Thoracic aorta (tissue), 2 donors: ENCODE measurements at places on chromosomes 6 and 20.

DNA sequence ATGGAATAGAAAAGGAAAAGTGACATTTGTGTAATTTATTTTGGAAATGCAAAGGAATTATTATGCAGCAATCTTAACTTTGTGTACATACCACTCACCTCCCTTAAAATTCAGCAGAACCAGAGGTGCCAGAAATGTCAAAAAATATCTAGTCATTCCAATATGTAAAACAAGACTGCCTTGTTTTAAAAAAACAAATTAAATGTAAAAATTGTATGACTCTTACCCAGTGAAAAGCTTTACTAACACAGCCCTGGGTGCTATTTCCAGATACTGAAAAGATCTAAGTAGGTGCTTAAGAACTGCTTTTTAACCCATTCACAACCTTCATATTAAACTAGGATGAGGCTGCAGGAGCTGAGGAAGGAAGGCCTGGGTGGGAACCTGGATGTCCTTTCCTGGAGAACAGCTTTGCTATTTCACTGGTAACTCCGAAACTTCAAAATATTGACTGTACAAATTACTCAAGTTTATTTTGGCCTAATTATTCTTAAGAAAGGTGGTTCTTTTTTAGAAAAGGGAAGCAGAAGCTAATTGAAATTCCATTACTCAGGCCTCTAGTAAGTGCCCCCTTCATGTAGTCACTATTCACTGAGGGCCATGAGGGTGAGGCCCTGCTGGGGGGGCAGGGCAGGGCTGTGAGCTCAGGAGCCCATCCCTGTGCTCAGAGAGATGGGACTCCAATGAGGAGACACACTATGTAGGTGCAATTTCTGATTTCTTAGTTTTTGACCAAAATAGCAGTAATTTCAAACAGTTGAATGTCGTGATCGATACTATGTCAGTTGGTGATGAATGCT is 139.6 kb downstream of the MAP3K4 start:
- DNase-seq, result no peak

DNA sequence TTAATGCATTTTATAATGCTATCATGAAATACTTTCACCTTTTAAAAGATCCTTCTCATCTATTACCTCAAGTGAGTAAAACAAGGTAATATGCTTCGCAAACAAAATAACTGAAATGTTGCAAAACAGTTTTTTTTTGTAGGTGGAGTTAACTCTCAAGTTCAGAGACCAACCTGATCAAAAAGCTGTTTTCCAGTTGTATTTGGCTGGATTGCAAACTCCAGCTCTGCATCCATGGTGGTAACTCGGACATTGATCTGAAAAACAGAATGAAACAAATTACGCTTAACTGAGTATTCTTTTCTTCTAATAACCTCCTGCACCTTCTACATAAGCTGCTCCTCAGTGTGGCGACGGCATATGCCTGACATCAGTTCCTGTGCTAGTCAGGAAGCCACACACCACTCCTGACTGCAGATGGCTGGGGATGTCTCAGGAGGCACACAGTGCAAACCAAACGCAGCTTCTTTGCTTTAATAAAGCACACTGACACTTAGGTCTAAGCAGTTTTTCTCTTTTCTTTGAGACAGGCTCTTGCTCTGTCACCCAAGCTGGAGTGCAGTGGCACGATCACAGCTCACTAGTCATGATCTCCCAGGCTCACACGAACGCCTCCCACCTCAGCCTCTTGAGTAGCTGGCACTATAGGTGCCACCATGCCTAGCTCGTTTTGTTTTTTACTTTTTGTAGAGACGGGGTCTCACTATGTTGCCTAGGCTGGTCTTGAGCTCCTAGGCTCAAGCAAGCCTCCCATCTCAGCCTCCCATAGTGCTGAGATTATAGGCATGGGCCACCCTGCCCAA is 29.9 kb downstream of the EZR start:
- DNase-seq, result no peak

GRCh38 chr20:25252230-25252651 is 4.4 kb downstream of the PYGB start:
- no peak for DNase-seq

GRCh38 chr20:13442986-13443385 is 195.7 kb downstream of the TASP1 start:
- DNase-seq, result no peak

- peak; percentile 76 for DNase-seq
Measured at GRCh38 chr6:125598422-125598821, 151.0 kb upstream of the HEY2 start.

- no peak for DNase-seq
Measured at GRCh38 chr20:42125426-42125825, 507.2 kb upstream of the CHD6 start.

DNA sequence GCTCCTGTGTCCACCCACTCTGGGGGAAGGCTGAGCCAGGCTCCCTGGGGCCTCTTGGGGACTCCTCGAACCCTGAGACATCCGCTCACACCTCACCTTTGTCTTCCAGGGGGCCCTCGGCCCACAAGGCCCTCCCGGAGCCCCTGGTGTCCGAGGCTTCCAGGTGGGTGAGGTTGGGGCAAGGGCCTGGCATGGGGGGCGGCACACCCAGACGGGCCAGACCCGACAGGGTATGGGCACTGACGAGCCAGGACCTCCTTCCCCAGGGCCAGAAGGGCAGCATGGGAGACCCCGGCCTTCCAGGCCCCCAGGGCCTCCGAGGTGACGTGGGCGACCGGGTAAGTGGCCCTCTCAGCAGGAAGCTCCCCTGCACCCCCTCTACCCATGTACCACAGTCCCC is 13.4 kb downstream of the COL9A3 start:
- DNase-seq, result no peak

GRCh38 chr20:57663681-57664451 is 43.6 kb upstream of the ZBP1 start:
- DNase-seq, result no peak

GRCh38 chr20:31523361-31524283 is 9.4 kb downstream of the HM13 start:
- DNase-seq, result no peak
